ENCODE measurements at places on chromosomes 7 and 10.

DNA sequence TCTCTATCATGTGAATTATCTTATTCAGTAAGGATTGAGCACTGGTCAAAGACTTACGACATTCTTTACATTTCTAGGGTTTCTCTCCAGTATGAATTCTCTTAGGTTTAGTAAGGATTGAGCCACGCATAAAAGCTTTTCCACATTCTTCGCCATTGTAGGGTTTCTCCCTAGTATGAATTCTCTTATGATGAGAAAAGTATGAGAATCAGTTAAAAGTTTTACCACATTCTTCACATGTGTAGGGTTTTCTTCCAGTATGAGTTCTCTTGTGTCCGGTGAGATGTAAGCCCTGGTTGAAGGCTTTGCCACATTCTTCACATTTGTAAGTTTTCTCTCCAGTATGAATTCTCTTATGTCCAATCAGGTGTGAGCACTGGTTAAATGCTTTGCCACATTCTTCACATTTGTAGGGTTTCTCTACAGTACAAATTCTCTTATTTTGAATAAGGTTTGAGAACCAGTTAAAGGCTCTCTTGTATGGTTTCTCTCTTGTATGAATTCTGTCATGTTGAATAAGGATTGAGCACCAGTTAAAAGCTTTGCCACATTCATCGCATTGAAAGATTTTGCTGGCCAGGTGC lies 445.9 kb downstream of the ZNF479 start:
- no peak for DNase-seq

GRCh38 chr7:17090751-17091150 lies 207.7 kb upstream of the AHR start:
- DNase-seq, result no peak

DNA sequence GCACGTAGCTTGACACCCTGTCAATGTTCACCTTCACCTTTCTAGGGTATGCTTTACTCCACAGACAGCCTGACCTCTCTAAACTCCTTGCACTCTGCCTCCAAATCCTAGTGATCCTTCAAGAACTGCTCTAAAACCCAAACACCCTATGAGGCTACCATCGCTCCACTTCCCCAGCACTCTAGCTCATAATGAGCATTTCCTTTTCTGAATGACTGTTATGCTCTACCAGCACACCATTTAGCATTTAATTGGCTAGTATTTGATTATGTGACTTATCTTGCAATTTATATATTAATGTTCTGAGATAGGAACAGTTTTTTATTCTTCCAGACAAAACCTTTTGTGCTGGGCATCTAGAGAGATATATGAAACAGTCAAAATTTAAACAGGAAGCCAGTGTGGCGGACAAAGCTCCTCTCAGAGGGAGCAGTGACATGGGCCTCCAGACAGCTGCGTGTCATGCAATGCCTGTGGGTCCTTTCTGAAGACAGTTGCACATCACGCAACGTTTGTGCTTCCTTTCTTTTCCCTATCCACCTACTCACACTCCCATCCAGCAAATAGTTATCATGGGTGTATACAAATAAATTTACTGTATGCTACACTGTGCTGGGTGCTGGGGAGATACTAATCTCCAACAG lies 86.3 kb downstream of the ALOX5 start:
- no peak for DNase-seq

DNA sequence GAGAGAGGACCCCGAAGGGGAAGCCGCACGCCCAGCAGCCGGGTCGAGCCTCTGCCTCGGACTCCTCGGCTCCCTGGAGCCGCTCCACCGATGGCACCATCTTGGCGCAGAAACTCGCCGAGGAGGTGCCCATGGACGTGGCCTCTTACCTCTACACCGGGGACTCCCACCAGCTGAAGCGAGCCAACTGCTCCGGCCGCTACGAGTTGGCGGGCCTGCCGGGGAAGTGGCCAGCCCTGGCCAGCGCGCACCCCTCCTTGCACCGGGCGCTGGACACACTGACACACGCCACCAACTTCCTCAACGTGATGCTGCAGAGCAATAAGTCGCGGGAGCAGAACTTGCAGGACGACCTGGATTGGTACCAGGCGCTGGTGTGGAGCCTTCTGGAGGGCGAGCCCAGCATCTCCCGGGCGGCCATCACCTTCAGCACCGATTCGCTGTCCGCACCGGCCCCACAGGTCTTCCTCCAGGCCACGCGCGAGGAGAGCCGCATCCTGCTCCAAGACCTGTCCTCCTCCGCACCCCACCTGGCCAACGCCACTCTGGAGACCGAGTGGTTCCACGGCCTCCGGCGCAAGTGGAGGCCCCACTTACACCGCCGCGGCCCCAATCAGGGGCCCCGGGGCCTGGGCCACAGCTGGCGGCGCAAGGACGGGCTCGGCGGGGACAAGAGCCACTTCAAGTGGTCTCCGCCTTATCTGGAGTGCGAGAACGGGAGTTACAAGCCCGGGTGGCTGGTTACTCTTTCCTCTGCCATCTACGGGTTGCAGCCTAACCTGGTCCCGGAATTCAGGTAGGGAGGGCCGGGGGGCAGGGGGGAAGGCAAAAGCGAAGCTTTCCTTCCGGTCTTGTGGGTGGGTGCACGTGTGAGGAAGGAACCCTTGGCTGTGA lies 973 bp downstream of the GPR158 start:
- DNase-seq, result no peak

DNA sequence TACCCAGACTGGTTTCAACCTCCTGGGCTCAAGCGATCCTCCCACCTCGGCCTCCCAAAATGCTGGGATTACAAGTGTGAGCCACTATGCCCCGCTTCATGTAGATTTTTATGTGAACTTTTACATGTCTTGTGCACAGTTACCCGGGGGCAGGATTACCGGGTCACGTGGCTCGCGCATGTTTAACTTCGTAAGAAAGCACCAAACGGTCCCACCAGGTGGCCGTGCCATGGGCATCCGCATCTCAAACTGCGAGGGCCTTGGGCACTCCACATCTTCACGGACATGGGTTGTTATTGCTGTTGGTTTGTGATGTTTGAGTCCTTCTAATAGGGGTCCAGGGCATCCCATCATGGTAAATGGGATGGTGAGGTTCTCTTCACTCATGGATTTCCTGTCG lies 636.6 kb upstream of the FOXK1 start:
- no peak for DNase-seq

DNA sequence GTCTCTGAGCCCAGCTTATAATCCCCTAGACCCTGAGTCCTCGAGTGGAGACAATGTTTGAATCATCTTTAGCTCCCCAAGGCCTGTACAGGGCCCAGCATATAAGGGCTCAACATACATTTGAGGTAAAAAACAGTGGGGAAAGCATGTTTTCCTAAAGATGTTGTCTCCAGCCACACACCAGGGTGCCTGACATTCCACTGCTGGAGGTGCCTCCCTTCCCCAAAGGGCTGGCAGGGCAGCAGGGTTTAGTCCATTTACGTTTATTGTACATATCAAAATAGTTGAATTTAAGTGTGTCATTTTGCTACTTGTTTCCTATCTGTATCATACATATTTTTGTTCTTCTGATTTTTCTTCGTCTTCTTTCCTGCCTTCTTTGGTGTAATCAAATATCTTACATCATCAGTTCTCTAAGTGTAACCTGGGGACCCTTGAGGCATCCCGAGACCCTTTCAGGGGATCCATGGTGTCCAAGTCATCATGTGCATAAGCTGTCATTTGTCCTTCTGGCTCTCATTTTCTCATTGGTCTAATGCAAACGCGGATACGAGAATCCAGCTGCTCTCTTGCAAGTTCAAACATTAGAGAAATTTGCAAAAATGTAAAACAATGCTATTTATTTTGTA lies 101.6 kb downstream of the PDGFA start:
- DNase-seq, result no peak

- peak; percentile 71 for DNase-seq
These were observed 75.3 kb upstream of the CC2D2B start for GRCh38 chr10:95832216-95833041.

DNA sequence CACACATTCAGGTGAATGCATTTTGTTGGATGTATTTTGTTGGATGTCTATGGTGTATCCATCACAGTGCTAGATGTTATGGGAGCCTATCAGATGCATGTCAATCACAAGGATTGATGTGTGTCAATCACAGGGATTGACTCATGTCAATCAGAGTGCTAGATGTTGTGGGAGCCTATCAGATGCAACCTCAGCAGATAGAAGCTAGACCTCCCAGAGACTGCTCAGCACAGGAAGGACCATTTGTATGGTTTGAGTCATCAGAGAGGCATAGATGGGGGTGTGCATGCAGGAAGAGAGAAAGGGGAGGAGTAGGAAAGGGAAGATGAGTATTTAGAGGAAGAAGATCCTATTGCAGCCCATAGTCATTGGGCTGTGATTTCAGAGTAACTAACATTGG lies 48.3 kb upstream of the PITRM1 start:
- DNase-seq, result no peak

GRCh38 chr7:56218510-56218909 lies 102.3 kb upstream of the NUPR2 start:
- no peak for DNase-seq

GRCh38 chr7:31382722-31383121 lies 42.2 kb upstream of the NEUROD6 start:
- DNase-seq, result no peak

DNA sequence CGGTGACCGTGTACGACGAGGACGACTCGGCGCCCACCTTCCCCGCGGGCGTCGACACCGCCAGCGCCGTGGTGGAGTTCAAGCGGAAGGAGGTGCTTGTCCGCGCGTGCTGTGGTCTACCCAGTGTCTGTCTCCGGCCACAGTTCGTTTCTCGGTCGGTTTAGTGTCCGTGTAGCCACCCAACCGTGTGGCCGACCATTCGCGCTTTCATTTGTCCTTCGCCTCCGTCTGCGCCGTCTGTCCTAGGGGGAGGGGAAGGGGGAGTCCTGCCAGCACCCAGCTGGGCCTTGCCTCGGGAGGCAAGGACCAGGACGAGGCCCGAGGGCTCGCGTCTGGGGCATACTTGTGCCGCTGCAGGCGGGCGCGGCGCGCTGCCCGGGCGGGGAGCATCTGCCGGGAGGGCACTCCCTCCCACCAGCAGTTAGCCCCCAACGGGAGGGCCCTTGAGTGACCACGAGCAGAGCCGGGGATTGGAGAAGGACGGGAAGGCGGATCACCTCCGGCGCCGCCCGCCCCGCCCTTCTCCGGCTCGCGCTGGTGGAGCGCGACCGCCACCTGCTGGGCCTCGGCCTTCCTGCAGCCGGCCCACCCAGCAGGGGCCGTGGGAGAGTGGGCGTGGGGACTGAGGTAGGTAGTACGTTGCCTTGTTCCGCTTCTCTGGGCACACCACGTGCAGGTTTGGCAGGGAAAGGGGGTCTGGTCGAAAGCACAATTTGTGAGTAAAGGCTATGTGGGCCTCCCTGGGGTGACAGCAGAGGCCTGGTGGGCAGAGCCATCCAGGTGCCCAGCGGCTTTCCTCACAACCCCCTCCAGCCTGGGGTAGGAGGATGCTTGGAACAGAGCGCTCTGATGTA lies 28.5 kb downstream of the RET start:
- DNase-seq, result peak; percentile 71

DNA sequence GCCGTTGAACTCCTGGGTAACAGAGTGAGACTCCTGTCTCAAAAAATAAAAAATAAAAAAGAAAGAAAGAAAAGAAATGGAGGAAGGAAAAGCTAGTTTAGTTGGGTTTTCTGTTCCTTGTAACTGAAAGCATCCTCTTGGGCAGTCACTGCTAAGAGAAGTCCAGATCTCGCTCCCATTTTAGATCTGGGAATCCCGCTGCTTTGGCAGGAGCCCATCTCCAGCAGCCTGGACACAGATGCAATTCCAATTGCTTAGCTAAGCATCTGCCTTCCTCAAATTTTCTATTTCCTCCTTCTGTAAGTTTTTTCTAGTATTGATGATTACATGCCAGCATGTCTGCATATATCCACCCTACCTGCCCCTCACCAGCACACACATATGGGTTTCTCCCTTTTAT lies 54.1 kb downstream of the DENND2A start:
- DNase-seq, result no peak

GRCh38 chr10:88555190-88555908 lies 27.8 kb downstream of the RNLS start:
- DNase-seq, result no peak

DNA sequence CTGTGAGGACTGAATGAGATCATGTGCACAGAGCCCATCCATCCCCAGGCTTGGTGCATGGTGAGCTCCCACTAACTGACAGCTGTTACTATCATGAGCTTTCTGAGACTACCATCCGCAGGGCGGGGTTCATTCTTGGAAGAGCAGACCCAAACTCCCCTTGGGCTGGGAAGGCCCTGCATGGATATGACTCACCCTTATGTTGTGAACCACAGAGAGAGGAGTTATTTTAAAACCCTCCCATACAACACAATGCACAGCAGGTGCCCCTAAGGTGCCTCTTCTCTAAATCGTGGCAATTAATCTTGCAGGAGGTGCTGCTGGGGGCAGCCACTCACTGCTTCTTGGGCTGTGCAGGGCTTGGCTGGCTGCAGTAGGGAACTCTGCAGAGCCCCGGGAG lies 219.1 kb downstream of the GFRA1 start:
- no peak for DNase-seq

DNA sequence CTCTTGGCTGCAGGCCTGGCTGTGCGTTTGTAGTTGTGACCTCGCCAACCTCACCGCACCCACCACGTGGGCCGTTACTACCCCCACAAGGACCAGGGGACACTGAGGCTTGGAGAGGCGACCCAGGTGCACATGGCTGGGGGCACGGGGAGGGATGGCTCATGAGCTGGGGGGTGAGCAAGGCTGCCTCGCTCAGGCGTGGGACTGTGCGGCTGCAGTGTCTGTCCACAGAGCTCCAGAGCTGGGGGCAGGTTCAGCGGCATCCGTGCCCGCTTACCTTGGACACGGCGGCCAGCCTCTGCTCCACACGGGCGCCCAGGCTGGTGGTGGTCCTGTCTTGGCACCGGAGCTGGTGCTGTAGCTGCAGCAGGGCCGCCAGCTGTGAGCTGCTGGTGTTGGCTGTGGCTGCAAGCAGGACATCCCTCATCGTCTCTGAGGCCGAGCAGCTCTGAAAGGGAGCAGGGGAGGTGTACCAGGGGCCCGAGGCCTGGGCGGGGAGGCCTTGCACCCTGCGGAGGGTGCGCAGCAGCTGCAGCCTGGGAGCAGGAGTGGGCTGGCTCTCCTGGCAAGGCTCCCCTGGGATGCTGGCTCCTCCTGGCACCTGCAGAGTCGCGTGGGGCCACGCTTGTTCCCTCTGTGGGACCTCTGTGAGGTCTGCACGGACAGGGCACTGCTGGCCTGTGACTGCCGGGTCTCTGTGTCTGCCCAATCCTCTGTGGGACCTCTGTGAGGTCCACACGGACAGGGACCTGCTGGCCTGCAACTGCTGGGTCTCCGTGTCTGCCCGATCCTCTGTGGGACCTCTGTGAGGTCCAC lies 60.0 kb upstream of the NKX6-2 start:
- no peak for DNase-seq

- no peak for DNase-seq
These were observed 209.5 kb upstream of the INHBA start for GRCh38 chr7:41912426-41912825.

DNA sequence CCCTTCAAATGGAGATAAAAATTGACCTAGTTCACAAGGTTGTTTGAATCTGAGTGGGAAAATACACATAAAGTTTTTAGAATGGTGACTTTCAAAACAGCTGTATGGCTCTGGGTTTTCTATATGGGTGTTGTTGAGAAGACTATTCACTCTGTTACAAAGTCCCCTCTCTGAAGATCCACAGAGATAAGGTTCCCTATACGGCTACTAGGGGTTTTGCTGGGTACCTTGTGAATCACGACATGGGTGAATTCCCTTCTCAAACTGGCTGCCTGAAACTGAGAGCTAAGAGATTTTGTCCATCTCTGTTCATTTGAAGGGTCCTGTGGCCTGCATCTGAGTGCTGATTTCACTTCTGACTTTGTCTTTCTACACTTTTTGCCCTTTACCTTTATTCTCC lies 11.8 kb upstream of the SLC13A1 start:
- DNase-seq, result no peak

GRCh38 chr10:35382096-35382495 lies 45.8 kb downstream of the CCNY start:
- no peak for DNase-seq

- no peak for DNase-seq
These were observed 2.7 kb upstream of the SYPL1 start for GRCh38 chr7:106114716-106115383.
